Lower leg skin (tissue), 4 donors: ENCODE measurements at places on chromosomes 7 and 10.

DNA sequence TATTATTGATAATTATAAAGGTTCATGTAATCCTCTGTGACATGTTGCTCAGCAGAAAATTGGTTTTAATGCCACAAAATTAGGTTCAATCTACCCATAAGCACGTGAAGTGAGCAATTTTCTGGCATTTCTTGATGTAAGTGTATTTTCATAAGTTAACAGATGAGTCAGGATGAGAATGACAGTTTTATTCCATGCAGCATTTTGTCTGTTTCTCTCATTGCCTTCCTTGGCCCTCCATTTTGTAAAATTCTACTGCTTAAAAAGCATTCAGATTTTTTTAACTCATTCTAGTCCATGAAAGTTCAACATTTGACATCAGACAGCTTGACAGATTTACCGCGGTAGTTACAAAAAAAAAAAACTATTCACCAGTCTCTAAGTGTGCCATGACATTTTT is 4.0 kb upstream of the GFRA1 start:
- DNase-seq, result no peak

DNA sequence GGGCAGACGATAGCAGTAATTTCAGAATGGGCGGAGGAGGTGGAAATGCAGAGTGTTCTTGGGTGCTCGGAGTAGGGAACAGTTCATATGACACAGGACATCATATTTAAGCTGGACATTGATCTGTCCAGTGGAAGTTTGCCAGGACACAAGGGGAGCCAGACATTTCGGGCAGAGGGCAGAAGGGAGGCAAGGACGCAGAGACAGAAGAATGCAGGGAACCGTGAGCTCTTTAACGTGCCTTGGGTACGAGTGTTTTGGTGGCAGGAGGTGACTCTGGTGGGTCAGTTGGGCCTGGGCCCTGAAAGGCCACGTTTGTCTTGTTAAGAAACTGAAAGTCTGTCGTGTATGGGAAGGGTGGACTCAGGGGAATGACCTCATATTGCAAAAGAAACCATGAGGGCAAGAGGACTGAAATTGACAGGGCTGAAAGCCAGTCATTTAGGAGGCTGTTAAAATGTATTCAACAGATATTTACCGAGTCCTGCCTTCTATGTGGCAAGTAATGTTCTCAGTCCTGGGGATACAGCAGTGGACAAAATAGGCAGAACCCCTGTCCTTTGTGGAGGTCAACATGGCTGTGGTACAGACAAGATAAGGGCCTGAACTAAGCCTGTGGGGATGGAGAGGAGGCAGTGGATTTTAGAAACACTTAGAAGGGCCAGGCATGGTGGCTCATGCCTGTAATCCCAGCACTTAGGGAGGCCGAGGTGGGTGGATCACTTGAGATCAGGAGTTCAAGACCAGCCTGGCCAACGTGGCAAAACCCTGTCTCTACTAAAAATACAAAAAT is 2.2 kb downstream of the OPTN start:
- DNase-seq, result no peak

GRCh38 chr7:138712652-138713051 is 11.5 kb upstream of the SVOPL start:
- no peak for DNase-seq

DNA sequence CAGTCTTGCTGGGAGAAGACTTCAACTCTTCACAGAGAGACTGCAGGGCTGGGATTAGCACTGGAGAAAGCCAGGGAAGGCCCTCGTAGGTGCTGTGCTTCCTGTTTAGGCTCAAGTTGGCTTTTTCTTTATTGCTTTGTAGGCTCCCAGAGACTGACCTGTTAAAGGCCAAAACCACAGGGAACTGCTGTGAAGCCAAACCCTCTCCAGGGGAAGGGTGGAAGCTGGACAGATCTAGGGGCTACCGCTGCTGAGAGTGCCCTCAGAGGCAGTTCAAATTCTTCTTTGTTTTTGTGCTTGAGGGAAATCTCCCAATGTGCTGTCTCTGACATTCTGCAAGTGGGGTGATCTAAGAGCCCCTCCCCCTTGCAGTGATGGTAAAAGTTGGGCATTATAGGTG is 198.4 kb downstream of the CNTNAP2 start:
- DNase-seq, result no peak

- no peak for DNase-seq
Measured at GRCh38 chr7:17771901-17772408, 168.3 kb downstream of the SNX13 start.

DNA sequence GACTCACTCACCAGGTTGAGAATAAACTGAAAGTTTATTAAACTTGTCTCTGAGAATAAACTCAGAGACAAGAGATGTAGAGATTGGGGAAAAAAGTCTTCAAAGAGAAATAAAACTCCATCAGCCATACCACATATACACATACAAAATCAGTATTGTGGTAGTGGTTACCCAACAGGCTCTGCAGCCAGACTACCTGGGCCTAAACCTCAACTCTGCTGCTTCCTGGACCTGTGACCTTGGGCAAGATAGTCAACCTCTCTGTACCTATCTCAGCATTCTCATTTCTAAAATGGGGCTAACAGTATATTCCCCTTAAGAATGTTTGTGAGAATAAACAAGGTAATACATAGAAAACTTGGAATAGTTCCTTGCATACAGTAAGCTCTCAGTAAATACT is 15.3 kb downstream of the TPK1 start:
- DNase-seq, result no peak

GRCh38 chr10:118710487-118710886 is 44.3 kb downstream of the CACUL1 start:
- DNase-seq, result no peak

- no peak for DNase-seq
Measured at GRCh38 chr7:149626972-149627371, 129.4 kb upstream of the ZNF746 start.

- no peak for DNase-seq
Measured at GRCh38 chr10:22230158-22230833, 12.5 kb upstream of the EBLN1 start.

GRCh38 chr7:22417841-22418240 is 60.9 kb upstream of the RAPGEF5 start:
- no peak for DNase-seq

- DNase-seq, result no peak
Measured at GRCh38 chr10:126521399-126521798, 133.1 kb upstream of the ADAM12 start.

DNA sequence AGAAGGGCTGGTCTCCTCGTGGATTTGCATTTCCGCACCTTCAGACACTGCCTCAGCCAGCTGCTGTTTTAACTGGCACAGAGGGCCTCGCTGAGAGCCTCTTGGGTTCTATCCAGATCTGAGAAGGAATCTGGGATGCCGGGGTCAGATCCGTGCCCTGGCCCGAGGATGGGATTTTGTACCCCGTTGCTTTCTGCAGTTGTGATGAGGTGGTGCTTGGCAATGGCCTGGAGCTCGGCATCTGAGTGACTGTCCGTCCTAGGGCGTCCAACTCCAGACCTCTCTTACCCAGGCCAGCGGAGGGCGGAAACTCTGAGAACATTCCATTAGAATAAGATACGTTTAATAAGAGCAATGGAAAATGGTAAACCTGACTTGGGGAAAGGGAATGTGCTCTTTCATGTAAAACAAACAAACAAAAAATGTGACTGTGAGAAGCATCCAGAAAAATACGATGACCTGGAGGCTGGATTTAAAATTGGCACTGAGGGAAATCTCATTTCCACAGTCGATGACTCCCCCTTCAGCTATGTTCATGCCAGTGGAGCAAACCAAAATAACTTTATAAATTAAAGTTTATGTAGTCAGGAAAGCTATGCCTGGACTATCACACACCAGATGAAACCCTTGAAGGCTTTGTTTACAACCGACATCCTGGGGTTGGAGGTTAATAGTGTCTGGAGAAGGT is 39.6 kb downstream of the GRK5 start:
- DNase-seq, result no peak

- DNase-seq, result no peak
Measured at GRCh38 chr7:100087055-100087750, 1.6 kb upstream of the COPS6 start.

DNA sequence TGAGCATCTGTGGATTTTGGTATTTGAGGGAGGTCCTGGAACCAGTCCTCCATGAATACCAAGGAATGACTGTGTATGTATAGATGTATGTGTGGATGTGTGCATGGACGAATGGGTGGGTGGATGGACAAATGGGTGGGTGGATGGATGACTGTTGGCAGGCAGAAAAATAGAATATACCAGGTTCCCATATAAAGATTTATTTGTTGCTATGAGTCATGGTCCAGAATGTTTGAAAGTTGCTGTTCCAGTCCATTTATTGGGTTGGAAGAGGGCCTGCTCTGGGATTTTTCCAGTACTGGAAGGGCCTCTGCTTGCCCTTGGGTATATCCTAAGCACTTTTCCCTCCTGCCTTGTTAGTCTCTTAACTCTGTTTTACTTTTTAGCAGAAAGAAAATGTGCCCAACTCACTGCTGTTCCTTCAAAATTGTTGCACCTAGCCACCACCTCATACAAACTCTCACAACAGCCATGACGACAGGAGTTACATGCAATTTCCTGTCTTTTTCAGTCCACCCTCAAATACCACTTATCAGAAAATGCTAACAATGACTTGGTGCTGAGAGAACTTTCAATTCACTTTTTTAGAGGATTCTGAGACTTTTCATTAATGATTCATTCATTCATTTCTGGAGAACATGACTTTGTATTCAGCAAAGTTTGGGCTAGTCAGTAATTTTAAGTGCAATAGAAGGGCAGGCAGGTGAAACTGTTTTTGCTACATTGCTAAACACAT is 108.1 kb downstream of the EEPD1 start:
- DNase-seq, result peak; percentile 7

- DNase-seq, result no peak
Measured at GRCh38 chr7:6636741-6637543, at the start of gene ZNF316. TSS of gene ZNF316 (plus strand) at chr7:6637318. CDS start at chr7:6642410, 5,092 bp downstream.

GRCh38 chr7:10346032-10346431 is 627.6 kb upstream of the PHF14 start:
- DNase-seq, result no peak

DNA sequence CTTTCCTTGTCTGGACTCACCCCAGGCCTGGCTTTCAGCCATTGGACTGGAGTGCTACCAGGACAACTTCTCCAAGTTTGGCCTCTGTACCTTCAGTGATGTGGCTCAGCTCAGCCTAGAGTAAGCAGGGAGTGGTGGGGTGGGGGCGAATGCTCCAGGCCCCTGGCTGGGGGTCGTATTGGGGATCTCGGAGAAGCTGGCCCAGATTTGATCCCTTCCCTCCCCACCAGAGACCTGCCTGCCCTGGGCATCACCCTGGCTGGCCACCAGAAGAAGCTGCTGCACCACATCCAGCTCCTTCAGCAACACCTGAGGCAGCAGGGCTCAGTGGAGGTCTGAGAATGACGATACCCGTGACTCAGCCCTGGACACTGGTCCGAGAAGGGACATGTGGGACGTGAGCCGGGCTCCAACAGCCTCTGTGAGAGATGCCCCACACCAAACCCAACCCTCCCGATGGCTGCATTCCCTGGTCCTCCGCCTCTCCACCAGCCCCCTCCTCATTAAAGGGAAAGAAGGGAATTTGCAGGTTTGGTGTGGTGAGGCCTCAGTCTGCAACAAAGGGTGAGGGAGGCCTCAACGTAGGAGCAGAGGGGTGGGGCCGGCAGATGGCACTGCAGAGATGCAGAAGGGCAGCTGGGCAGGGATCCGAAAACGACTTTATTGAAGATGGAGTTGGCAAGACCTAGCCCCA is 14.8 kb downstream of the TRPV6 start:
- DNase-seq, result no peak

GRCh38 chr7:100476101-100476780 is 2.8 kb downstream of the TSC22D4 start:
- no peak for DNase-seq

- DNase-seq, result no peak
Measured at GRCh38 chr10:75508239-75508813, 76.9 kb downstream of the LRMDA start.

DNA sequence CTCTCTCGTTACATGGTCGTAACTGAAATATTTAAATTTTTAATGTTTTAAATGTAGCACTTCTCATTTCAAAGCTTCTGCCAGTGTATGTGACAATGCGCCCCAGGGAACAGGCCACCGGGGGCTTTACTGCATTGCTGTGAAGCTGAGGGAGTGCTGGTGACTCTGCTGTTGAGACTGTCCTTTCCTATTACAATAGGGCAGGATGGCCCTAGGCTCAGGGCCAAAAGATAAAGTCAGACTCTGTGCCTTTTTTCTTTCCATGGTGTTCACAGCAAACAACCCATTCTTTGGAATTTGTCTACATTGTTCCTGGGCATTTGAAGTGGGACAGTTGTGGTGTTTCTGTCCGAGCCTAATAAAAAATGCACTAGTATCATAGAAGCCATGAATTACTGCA is 107.3 kb downstream of the GALNT11 start:
- no peak for DNase-seq

DNA sequence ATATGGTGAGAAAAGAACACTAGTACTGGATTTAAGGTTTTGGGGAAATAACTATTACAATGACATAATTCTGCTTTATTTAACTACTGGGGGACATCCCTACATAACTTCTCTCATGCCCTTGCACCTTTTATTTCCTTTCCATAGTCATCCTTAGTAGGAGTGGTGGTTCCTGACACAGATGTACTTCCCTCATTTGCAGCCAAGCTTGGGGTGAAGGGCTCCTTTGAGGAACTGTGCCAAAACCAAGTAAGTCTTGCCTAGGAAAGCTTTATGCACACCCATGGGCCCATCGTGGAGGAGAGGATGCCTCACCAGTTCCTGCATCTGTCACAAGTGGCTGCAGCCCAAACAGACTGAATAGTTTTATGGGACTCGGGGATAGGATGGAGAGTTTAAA is 20.6 kb downstream of the ZDHHC6 start:
- no peak for DNase-seq

- DNase-seq, result no peak
Measured at GRCh38 chr7:106560482-106560881, 100.5 kb downstream of the CCDC71L start.

- no peak for DNase-seq
Measured at GRCh38 chr10:117249493-117250093, 8.7 kb downstream of the SLC18A2 start.
